Calu3 (cell line): ENCODE measurements at places on chromosomes 5 and 9. TPM values are rescaled to one million over a fixed set of nuclear protein-coding genes. Genes with fewer than 3 reads are reported as not detected.

GRCh38 chr5:390623-391491, 52.1 kb upstream of the EXOC3 start:
- peaks cover 35% of the 10 kb centered on the region for H3K4me1 ChIP-seq
- peaks cover 11% of the 10 kb centered on the region for H3K36me3 ChIP-seq
- no peak for DNase-seq
- no peak overlapping the region for H3K27ac ChIP-seq
- H3K27me3 ChIP-seq = peaks cover 40% of the 10 kb centered on the region
- H3K4me3 ChIP-seq = peak overlapping the region; percentile 30

DNA sequence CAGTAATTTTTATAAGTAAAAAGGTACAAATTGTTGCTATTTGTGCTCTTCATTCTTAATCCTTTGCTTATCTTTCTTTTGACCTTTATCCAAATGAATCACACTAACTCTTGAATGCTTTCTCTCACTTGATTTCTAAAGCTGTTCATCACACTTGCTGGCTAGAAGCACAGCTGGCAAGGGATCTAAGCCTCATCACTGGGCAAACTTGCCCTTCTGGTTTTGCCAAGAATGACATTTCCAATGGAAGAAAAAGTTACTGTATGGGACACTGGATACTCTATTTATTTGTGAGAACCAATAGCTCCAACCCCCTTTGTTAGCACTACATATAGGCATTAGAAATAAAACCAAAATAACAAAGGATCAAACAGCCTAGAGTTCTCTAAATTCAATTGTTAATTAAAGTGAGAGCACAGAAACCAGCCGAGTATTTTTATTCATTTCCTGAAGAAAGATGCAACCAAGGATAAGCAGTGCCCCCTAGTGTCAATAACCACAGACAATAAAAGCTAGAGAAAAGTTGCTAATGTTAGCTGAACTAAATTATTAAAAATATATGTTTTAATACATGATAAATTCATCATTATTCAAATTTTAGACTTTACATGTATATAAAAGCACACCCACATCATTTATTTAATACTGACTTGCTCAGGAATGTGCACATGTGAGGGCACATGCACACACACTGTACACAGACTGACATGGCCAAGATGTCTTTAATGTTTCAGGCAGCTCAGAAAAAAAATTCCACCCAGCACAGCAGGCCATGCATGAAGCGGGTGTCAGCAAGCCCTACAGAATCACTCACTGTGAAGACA, 59.8 kb upstream of the POU5F2 start:
- DNase-seq = peak; percentile 58
- H3K27ac ChIP-seq = peak overlapping the region; percentile 55

DNA sequence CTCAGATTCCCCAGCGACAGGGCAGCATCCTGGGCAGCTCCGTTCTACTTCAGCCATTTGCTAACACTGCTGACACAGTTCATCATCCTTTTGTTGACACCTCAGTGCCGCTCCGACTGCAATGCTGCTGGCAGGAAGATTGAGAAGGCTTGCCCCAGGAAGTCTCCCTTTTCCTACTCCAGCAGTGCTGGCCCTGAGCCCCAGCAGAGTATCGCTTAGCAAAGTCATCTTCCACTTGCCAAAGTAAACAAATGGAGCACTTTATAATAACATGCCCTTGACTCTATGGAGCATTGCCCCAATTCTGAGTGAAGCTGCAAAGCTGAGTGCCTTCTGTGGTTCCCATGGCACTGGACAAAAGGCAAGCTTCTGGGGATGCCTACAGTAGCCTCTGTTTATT, 32.2 kb downstream of the PRLR start:
- H3K27ac ChIP-seq = no peak overlapping the region
- H3K27me3 ChIP-seq = peaks cover 48% of the 10 kb centered on the region
- H3K4me3 ChIP-seq = no peak overlapping the region
- H3K36me3 ChIP-seq = no peaks in the 10 kb centered on the region
- H3K4me1 ChIP-seq = no peaks in the 10 kb centered on the region
- DNase-seq = no peak

DNA sequence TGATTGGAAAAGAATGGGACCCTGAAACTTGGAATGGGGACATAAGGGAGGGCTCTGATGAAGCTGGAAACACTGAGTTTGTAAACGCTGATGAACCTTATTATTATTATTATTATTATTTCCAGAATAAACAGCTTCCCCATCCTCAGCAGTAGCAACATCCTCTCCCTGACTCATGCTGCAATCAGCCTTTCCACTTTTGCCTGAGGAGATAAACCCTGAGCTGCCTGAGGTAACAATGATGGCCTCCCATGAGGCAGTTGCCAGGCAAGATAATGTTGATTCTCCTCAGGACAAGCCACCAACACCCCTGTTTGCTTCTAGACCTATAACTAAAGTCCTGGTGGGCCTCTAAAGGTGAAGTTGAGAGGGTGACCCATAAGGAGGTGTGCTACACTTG, 139.2 kb upstream of the ATP10B start:
- H3K4me1 ChIP-seq = no peaks in the 10 kb centered on the region
- no peaks in the 10 kb centered on the region for H3K36me3 ChIP-seq
- no peak overlapping the region for H3K27ac ChIP-seq
- no peak for DNase-seq

GRCh38 chr9:108163321-108164005, 673.9 kb upstream of the KLF4 start:
- no peak overlapping the region for H3K4me3 ChIP-seq
- no peak for DNase-seq
- no peaks in the 10 kb centered on the region for H3K36me3 ChIP-seq
- peaks cover 15% of the 10 kb centered on the region for H3K27me3 ChIP-seq

- peaks cover 84% of the 10 kb centered on the region for H3K27me3 ChIP-seq
- no peak overlapping the region for H3K4me3 ChIP-seq
- H3K27ac ChIP-seq = no peak overlapping the region
Observed at GRCh38 chr5:176161431-176161830, 76.8 kb upstream of the SIMC1 start.

- no peaks in the 10 kb centered on the region for H3K4me1 ChIP-seq
- DNase-seq = no peak
- H3K27me3 ChIP-seq = no peaks in the 10 kb centered on the region
- no peaks in the 10 kb centered on the region for H3K36me3 ChIP-seq
Observed at GRCh38 chr9:95896580-95896979, 21.1 kb downstream of the ERCC6L2 start.

DNA sequence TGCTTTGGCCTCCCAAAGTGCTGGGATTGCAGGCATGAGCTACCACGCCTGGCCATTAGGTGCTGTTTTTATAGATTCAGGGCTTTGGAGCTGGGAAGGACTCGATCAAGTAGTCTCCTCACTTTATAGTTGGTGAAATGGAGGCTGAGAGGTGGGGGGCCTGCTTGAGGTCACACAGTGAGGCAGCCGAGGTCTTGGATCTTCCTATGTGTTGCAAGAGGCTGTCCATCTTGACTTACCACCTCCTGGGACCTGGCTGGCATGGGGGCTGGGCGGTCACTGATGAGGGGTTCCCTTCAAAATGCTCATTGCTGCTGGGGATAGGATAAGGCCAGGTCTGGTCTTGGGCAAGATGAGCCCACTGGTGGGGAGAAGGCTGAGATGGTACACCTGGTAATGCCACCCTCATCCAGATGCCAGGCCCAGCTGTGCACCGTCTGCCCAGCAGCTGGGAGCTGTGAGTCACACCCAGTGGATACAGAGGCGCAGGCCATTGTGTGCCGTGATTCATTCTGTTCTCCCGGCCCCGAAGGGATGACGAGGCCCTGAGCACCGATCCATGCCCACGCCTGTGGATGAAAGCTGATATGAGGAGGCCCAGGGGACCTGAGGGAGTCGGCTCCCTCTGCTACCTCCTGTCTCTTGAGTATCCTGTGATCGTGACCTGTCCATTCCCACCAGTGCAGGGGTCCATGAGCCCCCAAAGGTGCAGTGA, 10.5 kb upstream of the NDST1 start:
- peaks cover 16% of the 10 kb centered on the region for H3K36me3 ChIP-seq
- peaks cover 53% of the 10 kb centered on the region for H3K4me1 ChIP-seq
- no peaks in the 10 kb centered on the region for H3K27me3 ChIP-seq
- peak; percentile 82 for DNase-seq
- H3K4me3 ChIP-seq = no peak overlapping the region

DNA sequence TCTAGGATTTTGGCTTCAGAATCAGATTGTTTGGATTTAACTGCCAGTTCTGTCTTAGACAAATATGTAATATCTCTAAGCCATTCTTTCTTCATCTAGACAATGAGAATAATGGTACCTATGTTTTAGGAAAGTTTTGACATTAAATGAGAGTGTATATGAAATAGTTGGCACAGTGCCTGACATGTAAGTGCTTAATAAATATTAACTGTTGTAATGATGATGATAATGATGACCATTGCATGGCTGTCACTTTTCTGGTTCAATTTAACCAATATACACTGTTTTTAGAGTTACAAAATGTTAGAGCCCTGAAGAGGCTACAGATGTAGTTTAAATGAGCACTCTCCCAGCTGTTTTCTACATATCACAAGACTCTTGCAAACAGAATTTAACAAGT, 131.7 kb downstream of the RANBP17 start:
- peaks cover 4% of the 10 kb centered on the region for H3K36me3 ChIP-seq
- H3K27ac ChIP-seq = no peak overlapping the region
- no peak overlapping the region for H3K4me3 ChIP-seq
- DNase-seq = no peak
- no peaks in the 10 kb centered on the region for H3K27me3 ChIP-seq

DNA sequence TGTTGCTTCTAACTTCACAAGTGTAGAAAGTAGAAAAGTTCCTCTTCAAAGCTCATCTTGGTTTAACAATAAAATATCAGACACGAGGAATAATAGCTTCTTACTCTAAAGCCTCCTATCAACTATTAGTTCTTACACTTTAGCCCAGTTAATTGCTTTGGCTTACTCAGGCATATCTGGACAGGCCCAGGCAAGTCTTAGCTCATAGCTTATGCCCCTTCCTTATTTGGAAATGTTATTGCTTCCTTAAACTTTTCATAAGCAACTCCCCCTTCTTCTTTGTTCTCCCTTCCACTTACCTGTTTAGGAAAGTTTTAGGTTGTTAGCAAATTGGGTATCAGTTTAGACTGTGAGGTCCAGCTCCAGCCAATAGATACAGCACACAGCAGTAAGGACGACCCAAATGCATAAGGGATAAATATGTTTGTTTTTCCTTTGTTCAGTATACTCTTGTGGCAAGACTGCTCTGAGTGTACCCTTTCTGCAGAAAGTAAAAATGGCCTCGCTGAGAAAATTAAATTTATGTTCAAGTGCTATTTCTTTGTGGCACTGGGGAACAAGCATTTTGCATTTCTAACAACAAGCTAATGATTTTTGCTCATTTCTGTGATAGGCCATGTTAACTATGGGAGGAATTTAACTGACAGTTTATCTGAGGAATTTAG, 162.1 kb downstream of the SMC2 start:
- no peaks in the 10 kb centered on the region for H3K27me3 ChIP-seq
- no peaks in the 10 kb centered on the region for H3K36me3 ChIP-seq
- no peaks in the 10 kb centered on the region for H3K4me1 ChIP-seq

GRCh38 chr5:92629000-92629399, 952.0 kb downstream of the NR2F1-AS1 start:
- no peaks in the 10 kb centered on the region for H3K4me1 ChIP-seq
- no peaks in the 10 kb centered on the region for H3K36me3 ChIP-seq
- no peak overlapping the region for H3K27ac ChIP-seq
- DNase-seq = no peak
- H3K4me3 ChIP-seq = no peak overlapping the region

GRCh38 chr5:2574155-2574554, 177.3 kb downstream of the IRX2 start:
- DNase-seq = no peak
- no peaks in the 10 kb centered on the region for H3K36me3 ChIP-seq
- H3K4me3 ChIP-seq = no peak overlapping the region
- no peaks in the 10 kb centered on the region for H3K27me3 ChIP-seq
- no peaks in the 10 kb centered on the region for H3K4me1 ChIP-seq

GRCh38 chr9:115730396-115730795, 423.2 kb upstream of the PAPPA start:
- no peak overlapping the region for H3K4me3 ChIP-seq
- no peaks in the 10 kb centered on the region for H3K36me3 ChIP-seq
- no peaks in the 10 kb centered on the region for H3K27me3 ChIP-seq
- H3K4me1 ChIP-seq = no peaks in the 10 kb centered on the region
- H3K27ac ChIP-seq = no peak overlapping the region

DNA sequence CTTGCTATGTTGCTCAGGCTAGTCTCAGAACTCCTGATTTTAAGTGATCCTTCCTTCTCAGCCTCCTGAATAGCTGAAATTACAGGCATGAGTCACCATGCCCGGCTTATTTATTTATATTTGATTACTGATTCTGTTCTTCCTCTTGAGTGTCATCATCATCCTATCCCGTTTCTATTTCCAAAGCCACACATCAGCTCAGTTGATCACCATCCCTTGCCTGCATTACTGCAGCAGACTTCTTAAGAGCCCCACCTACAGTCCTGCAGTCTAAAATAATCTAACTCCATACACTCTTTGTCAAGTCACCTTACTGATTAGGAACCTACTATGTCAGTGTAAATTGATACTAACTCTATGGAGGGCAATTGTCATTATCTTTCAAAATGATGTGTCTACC, 138.9 kb upstream of the RAI14 start:
- no peaks in the 10 kb centered on the region for H3K27me3 ChIP-seq
- DNase-seq = no peak
- peaks cover 12% of the 10 kb centered on the region for H3K4me1 ChIP-seq
- no peak overlapping the region for H3K27ac ChIP-seq
- no peaks in the 10 kb centered on the region for H3K36me3 ChIP-seq

GRCh38 chr5:142650060-142650459, 35.8 kb downstream of the FGF1 start:
- no peak overlapping the region for H3K27ac ChIP-seq
- H3K4me3 ChIP-seq = no peak overlapping the region
- H3K4me1 ChIP-seq = peaks cover 9% of the 10 kb centered on the region
- H3K36me3 ChIP-seq = no peaks in the 10 kb centered on the region
- no peak for DNase-seq

DNA sequence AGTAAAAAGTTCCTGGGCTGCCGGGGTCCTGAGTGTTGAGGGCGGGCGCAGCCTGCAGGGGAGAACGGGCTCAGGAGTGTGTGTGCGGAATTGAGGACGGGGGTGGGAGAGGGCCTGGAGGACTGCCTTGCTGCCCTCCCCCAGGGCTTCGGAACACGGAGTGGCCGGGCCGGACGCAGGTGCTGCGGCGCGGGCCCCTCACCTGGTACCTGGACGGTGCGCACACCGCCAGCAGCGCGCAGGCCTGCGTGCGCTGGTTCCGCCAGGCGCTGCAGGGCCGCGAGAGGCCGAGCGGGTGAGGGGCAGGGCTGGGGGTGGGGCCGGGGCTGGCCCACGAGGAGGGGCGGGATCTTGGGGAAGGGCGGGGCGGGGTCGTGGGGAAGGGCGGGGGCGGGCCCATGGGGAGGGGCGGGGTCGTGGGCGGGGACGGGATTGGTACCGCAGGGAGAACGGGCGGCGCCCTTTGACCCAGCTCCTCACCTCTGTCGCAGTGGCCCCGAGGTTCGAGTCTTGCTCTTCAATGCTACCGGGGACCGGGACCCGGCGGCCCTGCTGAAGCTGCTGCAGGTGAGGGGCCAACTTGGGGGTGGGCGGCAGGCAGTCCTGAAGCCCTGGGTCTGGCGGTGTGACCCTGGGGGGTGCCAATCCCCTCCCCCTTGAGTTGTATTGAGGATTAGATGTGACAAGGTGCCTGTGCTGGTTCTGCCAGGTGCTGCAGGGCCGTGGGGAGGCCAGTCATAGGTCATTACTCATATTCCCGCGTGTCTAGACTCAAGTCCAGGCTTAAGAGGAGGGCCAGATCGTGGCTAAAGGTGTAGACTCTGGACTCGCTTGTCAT, 7.1 kb downstream of the FPGS start:
- no peak for DNase-seq
- H3K4me3 ChIP-seq = no peak overlapping the region
- no peak overlapping the region for H3K27ac ChIP-seq
- H3K27me3 ChIP-seq = no peaks in the 10 kb centered on the region
- H3K36me3 ChIP-seq = peaks cover 34% of the 10 kb centered on the region

The PPP2R2B gene
- 1.2 TPM in 1 of 2 replicates, not detected in the other for total RNA-seq

The SGCD gene
- total RNA-seq = not detected in 2 replicates

The CRB2 gene
- total RNA-seq = not detected in 2 replicates

The SNCAIP gene
- total RNA-seq = 0.22 TPM in 1 of 2 replicates, not detected in the other

The CEL gene
- 2.6 and 3.1 TPM in 2 replicates for total RNA-seq

The CER1 gene
- not detected in 2 replicates for total RNA-seq

The PFN3 gene
- not detected in 2 replicates for total RNA-seq

The PCDHGA6 gene
- 0.71 and 0.80 TPM in 2 replicates for total RNA-seq
